ENCODE measurements at places on chromosomes 11 and 22.
A peak's percentile ranks its signal among the peaks of the same experiment; 100 is the strongest.

DNA sequence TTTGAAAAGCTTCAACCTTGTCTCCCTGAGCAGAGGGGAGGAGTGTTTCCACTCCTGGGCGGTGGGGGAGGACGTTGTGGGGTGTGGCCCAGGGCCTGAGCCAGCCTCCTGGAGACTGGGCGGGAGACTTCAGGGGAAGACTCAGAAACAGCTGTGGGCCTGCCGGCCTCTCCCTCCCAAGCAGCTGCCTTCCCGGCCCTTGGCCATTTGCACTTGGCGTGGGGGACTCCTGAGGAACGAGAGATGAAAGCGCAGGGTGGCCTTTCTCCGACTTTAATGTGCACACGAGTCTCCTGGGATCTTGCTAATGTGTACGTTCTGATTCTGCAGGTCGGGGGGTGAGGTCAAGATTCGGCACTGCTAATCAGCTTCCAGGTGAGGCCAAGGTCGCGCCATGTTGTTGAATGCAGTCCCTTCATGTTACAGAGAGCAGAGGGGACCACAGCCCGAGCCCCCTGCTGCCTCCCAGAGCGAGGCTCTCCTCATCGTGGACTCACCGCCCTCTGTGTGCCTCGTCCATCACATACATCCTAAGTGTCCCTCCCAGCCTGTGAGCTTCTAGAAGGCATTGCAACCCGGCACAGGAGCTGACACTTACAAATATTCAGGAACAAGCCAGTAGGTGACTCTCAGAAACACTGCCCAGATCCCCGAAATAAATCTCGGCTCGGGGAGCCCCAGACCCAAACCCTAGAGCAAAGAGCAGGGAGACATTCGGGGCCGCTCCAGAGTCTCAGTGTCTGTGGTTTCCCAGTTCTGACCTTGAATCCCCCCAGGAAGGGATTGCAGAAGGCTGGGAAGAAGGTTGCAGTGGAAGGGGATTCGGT, 7.7 kb downstream of the LIF start:
- DNase-seq: no peak

GRCh38 chr11:107816028-107816427, 42.6 kb downstream of the SLC35F2 start:
- DNase-seq: no peak

- no peak for DNase-seq
Measured at GRCh38 chr11:107017104-107017432, 1.2 kb downstream of the GUCY1A2 start.

DNA sequence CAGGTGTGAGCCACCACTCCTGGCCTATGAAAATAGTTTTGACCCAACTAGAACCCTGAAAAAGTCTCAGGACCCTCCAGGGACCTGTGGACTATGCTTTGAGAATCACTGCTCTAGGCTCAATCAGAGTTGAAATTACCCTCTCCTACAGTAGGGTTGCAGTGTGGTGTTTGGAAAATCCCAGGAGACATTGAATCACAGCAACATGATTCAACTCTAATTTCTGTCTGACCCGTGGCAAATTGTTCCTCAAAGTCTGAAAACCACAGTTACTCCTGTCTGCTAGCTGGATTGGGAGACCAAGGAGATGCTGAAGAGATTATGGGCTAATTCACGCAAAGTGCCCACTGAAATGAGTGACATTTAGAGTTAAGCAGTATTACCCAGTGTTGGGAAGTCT, 5.4 kb upstream of the MTMR3 start:
- DNase-seq: no peak

DNA sequence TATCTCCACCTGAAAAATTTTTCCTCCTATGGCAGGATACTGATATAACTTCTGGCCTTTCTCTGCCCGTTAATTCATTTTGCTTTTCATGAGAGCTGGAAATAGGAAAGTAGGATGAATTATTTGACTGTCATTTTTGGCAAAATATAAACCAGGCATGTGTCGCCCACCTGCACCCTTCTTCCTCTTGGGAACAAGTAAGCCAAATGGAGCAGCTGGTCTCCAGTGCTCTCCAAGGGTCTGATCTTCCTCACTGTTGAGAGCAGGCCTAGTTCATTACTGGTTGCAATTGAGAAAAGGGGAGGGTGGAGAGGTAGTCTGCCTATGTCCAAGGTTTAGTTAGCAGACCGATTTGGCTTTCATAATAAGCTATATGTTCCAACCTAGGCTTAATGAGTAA, 582.2 kb downstream of the DLG2 start:
- no peak for DNase-seq

DNA sequence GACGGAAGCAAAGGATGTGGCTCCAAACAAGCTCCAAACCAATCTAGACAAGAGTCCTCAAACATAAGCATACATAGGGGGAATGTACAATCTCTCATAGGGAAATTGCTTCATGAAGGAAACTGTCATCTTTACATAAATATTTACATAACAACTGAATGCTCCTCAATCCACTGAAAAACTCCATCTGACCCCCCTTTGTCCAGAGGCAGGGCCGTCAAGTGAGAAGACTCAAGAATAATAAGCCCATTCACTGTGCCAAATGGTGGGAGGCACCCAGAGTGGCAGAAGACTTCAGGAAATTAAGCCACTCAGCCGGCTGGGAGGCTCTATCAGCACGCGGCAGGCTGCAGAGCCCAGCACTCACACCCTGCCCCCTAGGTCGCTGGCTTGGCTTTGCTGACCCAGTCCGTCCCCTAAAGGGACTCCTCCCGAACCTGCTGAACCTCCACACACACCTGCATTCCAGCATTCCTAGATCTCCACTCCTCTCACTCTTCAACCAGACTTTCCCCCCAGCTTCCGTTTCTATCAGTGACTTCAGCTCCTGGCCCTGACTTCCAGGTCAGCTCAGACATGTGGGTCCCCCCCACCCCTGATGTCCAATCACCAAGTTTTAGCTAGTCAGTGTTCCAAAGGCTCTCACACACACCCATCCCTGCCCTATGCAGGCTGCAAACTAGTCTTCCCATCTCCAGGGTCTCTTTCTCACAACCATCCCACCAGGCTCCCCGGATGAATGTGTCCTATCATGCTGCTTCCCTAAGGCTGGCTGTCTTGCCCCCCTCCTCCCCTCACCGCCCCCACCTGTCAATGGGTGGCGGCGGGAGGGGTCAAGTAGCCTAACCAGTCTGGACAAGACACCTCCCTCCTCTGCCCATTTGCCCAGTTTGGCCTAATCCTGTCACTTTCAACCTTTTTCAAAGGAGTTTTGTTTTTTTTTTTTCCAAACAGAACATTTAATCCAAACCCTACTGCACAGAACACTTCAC, 11.3 kb downstream of the VPS37C start:
- no peak for DNase-seq

GRCh38 chr11:75013051-75013450, 24.3 kb downstream of the NEU3 start:
- DNase-seq: no peak

GRCh38 chr11:123111465-123111864, 49.5 kb upstream of the HSPA8 start:
- peak; percentile 50 for DNase-seq

GRCh38 chr22:17891481-17892167, 117.4 kb upstream of the BID start:
- DNase-seq: no peak

DNA sequence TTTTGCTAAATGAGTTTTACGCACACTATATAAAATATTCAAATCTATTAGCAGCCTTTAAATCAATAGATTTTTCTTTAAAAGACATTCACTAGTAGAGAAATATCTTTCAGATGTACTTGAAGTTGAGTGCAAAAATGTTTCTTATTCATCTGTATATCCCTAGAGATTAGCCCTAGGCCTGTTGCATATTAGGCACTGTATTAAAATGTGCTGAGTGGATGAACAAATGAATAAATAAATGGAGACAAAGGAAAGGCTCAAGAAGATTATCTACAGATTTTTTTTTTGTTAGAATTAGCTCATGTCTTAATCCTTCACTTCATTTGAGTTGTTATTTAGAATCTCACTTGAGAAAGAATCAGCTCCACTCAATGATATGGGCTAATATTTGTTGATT, 12.0 kb upstream of the MMP13 start:
- DNase-seq: no peak

GRCh38 chr22:42873356-42873755, 16.3 kb upstream of the ARFGAP3 start:
- DNase-seq: no peak

DNA sequence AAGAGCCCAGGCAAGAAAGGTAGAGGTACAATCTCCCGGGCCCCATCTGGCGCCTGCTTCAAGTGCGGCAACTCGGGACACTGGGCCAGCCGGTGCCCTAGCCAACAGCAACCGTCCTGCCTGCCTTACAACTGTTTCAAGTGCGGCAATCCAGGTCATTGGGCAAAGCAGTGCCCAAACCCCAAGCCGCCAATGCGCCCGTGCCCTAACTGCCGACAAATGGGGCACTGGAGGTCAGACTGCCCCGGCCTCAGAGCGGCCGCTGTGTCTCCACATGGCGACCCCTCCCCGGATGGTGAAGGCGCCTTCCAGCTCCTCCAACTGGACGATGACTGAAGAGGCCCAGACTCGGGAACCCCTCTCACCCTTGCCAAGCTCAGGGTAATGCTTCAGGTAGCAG, 11.4 kb upstream of the OR56A3 start:
- DNase-seq: no peak

DNA sequence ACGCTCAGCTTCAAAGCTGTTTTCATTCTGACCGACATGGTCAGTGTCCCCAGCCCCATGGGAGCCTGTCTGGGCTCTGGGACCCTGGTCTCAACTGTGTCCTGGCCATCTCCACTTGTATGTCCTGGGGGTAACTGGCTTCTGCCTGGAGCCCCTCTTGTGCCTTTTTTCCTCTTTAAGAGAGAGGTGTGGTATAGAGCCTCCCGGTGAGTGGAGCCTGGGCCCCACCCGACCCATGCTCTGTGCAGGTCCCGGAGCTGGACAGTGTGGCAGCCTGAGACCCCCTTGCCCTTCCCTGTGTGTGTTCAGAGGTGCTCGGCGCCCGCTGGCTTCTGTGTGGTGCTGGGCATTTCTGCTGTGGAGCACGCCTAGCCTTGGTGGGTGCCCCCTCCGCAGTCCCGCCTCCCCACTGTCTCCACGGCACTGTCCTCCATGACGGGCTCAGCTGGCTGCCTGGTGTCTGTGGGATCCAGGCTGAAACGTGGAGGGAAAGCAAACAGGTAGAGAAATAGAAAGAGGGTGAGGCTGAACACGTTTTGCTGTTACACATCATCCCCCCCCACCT, 74.9 kb downstream of the PARVB start:
- no peak for DNase-seq

- no peak for DNase-seq
Measured at GRCh38 chr11:57324154-57324885, 432 bp downstream of the TNKS1BP1 start.

DNA sequence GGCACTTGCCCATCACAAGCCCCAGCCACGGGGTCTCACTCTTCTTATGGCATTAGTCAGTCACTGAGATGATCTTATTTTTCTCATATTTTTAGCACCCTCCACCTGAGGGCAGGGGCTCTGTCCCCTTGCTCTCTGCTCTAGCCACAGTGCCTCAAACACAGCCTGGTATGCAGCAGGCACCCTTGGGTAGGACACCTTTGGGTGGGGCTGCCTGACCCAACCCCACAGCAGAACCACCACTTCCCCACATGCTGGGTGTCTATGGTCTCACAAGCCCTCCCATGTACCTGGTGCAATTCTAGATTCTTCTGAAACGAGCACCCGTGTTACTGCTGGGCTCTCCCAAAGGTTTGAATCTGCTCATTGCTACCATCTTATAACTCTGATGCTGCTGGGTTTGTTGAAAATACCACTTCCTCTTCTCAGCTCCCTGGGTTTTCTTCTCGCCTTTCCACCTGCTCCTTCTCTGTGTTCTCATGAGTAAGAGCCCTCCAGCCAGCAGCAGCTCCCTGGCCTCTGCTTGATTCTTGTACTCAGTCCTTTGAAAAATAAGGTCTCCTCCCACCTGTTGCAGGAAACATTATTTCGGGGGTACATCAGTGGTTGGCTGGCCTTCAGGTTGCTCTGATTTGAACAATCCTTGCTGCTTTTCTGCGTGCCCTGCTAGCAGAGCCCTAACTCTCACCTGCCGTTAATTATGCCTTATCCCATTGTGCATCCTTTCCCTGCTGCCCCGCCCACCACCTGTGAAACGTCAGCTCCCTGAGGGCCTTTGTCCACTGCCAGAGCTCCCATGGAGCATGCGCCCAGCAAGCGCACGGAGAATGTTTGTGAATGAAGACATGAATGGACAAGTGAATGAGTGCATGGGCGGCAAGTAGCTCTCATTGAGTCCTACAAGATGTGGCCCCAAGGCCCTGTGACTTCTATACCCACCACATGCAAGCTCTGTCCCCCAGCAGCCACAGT, 1181.6 kb downstream of the TBC1D22A start:
- no peak for DNase-seq

GRCh38 chr11:46377831-46378230, 3.6 kb upstream of the MDK start:
- no peak for DNase-seq

GRCh38 chr11:126465573-126466188, 110.2 kb downstream of the ST3GAL4 start:
- DNase-seq: no peak

- DNase-seq: no peak
Measured at GRCh38 chr11:106234794-106235193, 157.3 kb downstream of the AASDHPPT start.

DNA sequence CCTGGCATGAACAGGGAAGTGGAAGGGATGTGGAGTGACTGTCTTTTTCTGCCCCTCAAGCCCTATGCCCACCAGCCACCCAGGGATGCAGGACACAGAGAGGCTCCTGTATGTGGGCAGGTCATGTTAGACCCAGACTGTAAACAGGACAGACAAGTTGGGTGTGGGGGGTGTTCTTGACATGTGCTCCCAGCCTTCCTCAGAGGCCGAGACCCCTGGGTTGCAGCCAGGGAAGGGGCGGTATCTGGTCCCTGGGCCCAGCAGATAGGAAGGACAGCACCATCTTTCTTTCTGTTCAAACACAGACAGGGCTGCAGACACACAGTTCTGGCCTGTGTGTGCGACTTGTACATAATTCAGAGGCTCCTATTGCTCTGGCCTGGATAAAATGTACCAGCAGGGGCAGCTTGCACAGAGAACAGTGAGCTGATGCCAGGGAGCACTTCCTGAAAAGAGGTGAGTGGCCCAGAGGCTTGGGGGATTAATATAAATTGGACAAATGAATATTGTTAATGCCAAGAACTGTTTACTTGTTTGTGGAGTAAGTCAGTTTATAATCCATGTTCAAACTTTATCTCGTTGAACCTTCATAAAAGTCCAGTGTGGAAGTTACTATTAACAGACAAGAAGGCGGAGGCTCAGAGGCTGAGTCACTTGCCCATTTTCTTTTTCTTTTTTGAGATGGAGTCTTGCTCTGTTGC, 16.6 kb downstream of the GDPD5 start:
- DNase-seq: no peak
